ENCODE measurements at places on chromosomes 11 and 22.

GRCh38 chr11:43942662-43943371, 380 bp downstream of the C11orf96 start:
- DNase-seq, result no peak

GRCh38 chr22:21942407-21943343, 10.0 kb downstream of the PPM1F start:
- DNase-seq, result no peak

GRCh38 chr11:61923166-61924063, 6.0 kb upstream of the RAB3IL1 start:
- DNase-seq, result no peak

GRCh38 chr11:118243993-118244762, 8.0 kb downstream of the MPZL3 start:
- DNase-seq, result no peak

DNA sequence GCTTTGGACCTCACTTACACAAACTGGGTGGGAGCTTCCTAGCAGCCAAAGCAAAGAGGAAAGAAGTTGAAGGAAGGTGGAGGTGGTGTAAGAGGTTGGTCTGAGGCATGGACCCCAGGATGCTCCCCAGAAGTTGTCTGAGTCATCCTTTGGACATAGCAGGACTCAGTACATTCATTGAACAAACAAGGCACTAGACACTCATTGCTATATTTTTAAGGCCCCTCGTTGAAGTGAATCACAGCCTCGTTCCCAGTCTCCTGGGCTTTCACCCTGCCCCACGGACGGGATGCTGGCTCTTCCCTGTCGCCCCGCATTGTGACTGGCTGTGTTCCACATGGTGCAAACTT, 95.9 kb upstream of the FGF3 start:
- DNase-seq, result no peak

GRCh38 chr11:64888729-64889511, 10.5 kb upstream of the EHD1 start:
- no peak for DNase-seq

DNA sequence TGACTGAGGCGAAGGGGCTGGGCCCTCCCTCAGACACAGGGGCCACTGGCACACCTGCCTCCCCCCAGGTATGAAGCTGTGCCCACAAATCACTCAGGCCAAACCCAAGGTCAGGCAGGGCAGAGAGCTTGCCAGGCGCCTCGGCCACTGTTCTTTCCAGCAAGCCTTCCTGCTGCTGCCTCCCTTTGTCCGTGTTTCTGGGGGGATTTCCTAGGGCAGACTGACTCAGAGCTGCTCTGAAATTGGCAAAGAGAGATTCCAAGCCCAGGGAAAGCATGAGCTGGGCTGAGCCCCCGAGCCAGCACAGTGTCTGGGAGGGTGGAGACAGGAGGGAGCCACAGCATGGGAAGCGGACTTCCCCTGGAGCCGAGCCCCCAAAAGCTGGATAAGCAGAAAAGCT, 33.2 kb downstream of the PPP2R1B start:
- no peak for DNase-seq

DNA sequence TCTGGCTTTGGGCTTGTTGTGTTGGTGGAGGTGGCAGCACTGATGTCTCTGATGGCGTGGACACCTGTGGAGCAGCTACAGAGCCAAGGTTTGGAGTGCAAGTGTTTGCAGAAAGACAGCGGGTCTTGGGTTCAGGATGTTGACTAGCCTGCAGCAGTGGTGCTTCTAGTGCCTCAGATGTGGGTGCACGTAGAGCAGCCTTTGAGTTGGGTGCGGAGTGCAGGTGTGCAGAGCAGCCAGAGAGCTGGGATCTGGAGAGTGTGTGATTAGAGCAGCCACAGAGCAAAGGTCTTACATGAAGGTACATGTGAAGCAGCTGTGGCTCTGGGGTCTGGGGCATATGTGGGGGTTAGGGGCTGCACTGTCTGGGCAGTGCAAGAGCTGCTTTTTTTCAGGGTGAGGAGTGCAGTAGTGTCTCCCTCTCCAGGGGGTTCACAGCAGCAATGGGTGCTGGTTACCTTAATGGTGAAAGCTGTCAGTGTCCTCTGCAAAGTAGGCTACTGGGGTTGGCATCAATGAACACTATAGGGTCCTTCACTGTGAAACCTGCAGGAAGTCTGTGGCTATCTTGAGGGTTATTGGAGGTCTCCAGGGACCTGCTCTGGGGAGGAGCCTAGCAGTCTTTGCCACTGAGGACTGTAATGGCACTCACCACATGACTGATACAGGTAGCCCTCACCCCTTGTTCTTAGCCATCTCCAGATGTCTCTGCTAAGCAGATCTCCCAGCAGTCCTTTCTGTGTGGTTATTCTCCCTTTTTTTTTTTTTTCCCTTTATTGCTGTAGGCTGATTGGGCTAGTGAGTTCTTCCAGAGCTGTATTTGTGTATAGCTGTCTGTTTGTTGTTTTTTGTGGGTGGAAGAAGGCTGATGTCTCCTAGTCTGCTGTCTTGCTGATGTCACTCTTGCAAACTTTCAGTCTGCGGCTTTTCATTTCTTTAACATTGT, 14.3 kb downstream of the BIRC2 start:
- no peak for DNase-seq

Data from NCI-H774 (cell line).